ENCODE measurements at places on chromosomes 4 and X. TPM values are rescaled to one million over a fixed set of nuclear protein-coding genes. Genes with fewer than 3 reads are reported as not detected.

DNA sequence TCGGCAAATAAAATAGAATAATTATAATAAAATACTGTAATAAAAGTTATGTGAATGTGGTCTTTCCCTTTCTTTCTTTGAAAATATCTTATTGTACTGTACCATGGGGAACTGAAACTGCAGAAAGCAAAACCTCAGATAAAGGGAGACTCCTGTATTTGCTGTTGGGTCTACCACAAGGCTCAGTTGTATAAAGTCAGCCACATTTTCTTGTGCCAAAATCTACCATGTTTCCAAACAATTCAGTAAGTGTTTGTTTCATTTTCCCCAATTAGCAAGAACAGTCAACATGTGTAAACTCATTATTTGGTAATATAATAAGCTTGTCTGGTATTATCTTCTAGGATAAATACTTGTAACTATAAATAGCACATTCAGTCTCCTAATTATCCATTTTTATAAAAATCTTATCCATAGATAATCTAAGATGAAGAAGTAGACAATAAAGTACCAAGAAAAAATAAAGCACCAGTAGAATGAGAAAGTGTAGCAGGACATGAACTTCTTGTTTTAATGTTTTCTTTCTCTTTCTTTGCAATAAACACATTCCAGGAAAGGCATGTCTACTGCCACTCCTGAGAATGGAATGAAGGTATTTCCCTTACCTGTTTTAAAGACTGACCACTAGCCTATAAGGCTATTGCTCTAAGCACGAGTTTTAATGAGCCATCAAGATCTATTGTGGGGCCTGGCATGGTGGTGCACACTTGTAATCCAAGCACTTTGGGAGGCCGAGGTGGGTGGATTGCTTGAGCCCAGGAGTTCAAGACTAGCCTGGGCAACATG, 15.0 kb upstream of the OTUD4 start:
- DNase-seq: no peak

ABCB7 gene
- 27.4 TPM for total RNA-seq

DNA sequence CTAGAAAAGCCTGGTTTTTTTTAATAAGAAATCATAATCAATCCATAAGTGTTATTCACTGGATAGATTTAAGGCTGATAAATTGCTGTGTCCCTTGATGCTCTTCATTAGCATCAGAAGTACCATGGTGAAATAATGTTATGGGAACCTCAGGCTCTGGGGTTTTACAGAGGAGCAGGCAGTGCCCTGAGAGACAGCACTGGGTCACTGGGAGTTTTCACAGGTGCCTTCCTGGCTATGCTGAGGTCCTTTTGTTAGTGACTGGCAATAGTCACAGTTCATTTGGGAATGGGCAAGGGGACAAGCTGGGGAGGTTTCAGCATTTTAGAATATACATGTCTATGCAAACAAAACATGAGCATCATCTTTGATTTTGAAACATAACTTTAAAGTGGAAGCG, 38.6 kb downstream of the ANK2 start:
- DNase-seq: no peak

- no peak for DNase-seq
Measured at GRCh38 chr4:144557404-144557803, 88.6 kb upstream of the HHIP start.

- DNase-seq: no peak
Measured at GRCh38 chrX:46916273-46916672, 4.1 kb downstream of the JADE3 start.

- peak; percentile 31 for DNase-seq
Measured at GRCh38 chrX:129957241-129958082, 25.0 kb upstream of the BCORL1 start.

MAGEB2 gene
- not detected for total RNA-seq

DNA sequence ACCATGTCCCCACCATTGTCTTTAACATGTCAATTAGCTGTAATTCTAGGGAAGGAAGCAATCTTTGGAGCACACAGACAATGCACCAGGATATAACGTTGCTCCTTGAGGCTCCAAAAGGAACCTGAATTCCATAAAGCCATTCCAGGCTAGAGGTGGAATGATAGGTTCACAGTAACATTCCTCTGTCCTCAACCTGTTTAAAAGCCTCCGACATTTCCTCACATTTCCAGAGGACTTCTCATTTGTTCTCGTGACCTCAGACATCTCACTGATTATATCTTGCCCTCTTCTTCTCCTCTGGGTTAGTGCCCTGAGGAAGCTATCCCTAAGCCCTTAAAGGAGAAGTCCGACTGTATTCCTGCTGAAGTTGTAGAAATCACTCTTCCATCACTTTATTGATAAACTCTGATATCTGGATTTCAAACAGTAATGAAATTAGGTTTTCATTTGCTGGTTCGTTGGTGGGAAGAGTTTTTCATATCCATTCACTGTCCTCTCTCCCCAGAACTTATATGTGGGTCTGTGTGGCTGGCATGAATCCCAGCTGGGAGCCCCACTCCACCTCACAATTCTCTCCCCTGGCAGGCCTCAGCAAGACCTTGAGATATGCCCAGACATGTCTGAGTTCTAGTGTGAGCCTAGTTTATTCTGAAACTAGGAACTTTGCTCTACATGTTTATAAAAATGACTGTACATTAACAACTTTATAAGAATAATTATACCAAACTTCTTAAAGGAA, 44.2 kb upstream of the PRSS12 start:
- no peak for DNase-seq

GRCh38 chrX:101450085-101450484, 35.2 kb upstream of the ARMCX4 start:
- no peak for DNase-seq

TMPRSS11B gene
- not detected for total RNA-seq

ARAP2 gene
- total RNA-seq: 48.6 TPM

SCRG1 gene
- total RNA-seq: 0.10 TPM

- DNase-seq: no peak
Measured at GRCh38 chr4:159498446-159499115, 395.7 kb downstream of the RAPGEF2 start.

DNA sequence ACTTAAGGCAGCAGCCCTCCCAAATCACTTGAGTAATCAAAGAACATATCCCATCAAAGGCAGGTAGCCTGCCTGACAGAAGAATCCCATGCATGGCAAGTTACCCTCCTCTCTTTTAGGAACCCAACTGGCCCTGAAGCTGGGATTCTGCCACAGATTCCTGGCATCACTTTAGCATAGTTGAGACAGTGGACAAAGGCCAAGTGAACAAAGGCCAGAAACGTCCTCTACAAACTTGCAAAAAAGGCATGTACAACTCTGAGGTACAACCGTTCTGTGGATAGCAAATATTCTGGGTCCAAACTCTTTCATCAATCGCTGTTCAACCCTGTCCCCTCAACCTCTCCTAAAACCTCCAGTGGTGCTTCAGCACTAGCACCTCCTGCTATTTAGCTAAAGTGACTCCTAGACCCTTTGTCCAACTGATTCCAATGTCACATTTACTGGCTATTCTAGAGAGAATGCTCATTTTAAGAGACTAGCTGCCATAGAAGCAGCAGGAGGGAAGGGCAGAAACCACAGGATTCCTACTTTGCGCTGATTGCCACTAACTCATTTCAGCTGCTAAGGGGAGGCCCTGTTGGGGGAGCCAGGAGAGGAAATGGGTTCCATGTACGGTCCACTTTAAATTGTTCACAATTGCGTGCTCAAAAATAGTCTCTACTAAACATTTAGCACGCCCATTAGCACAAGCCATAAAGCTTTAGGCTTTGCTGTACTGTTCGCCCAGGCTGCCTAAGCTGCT, 105.9 kb downstream of the SHROOM4 start:
- no peak for DNase-seq

GRCh38 chr4:67556436-67556835, 2.1 kb upstream of the STAP1 start:
- DNase-seq: no peak
